ENCODE measurements at places on chromosomes 7 and 10.

GRCh38 chr7:157139111-157139809 is 534 bp downstream of the UBE3C start:
- peak; percentile 58 for ATAC-seq

- ATAC-seq = no peak
Measured at GRCh38 chr7:25429731-25430130, 201.4 kb upstream of the NPVF start.

- no peak for ATAC-seq
Measured at GRCh38 chr10:122618461-122619165, 58.1 kb downstream of the DMBT1 start.

DNA sequence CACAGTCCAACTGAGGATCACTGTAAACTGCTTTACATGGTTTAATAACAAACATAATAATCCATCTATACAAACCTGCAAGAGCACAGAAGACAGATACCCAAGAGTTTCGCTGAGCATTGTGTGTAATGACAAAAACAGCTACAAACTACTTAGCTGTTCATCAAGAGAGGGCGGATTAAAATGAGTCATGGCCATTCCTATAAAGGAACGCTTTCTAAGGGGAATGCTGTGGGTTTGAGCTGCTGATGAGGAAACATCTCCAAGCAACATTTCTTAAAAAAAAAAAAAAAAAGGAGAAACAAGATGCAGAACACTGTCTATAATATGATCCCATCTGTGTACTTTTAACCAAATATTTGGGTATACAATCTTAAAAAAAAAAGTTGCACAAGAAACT is 33.8 kb downstream of the VOPP1 start:
- no peak for ATAC-seq

All from activated CD4-positive, CD25-positive, alpha-beta regulatory T cell treated with anti-CD3 and anti-CD28 coated beads, Interleukin-2, amount 50 U/mL, for 24 hours (primary cell).